ENCODE measurements at places on chromosomes 3 and 15. TPM values are rescaled to one million over a fixed set of nuclear protein-coding genes. Genes with fewer than 3 reads are reported as not detected.
A peak's percentile ranks its signal among the peaks of the same experiment; 100 is the strongest.

DNA sequence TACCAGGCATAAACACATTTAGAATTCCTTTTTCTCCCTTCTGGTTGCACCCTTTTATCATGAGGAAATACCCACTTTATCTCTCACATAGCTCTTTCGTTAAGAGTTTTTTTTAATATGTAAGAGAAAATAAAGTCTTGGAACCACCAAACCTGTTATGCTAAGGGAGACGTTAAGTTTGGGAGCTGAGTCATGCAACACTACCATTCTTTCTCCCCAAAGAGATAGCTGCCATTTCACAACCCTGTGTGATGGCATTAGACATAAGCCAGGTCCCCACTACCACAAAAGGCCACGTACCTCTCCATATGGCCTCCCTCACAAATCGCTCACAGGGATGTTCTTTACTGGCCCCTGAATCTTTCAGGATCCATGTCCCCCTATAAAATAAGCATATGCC lies 7.6 kb upstream of the NIPA1 start:
- H3K36me3 ChIP-seq = no peaks in the 10 kb centered on the region
- H3K4me3 ChIP-seq = no peak overlapping the region
- H3K27ac ChIP-seq = no peak overlapping the region

DNA sequence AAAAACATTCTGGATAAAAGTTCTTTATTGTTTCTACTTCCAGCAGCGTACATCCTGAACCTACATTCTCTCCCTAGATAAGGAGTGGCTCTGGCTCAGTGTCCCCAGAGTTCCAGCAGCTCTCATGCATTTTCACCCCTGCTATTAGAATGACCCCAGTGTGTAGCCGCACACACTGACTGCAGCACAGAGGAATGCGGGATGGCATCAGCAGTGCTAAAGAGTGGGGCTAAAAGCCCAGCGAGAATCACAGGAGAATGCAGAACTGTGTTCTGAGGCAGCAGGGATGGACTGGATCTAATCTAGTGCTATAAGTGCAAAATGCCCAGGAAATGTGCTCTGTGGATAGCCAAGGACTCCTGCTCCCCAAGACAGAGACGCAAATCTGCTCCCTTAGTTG lies 66.4 kb upstream of the TJP1 start:
- no peak for DNase-seq
- no peak overlapping the region for H3K4me3 ChIP-seq
- H3K4me1 ChIP-seq = peaks cover 44% of the 10 kb centered on the region
- H3K27me3 ChIP-seq = no peaks in the 10 kb centered on the region
- H3K36me3 ChIP-seq = no peaks in the 10 kb centered on the region

The SPSB4 gene
- 1.2 TPM for total RNA-seq

The SRP14 gene
- total RNA-seq = 235 TPM

- no peaks in the 10 kb centered on the region for H3K4me1 ChIP-seq
- H3K27ac ChIP-seq = no peak overlapping the region
- H3K36me3 ChIP-seq = no peaks in the 10 kb centered on the region
- H3K4me3 ChIP-seq = no peak overlapping the region
- no peak for DNase-seq
- peaks cover 1% of the 10 kb centered on the region for H3K27me3 ChIP-seq
These were observed 12.6 kb upstream of the COL8A1 start for GRCh38 chr3:99625643-99626416.

DNA sequence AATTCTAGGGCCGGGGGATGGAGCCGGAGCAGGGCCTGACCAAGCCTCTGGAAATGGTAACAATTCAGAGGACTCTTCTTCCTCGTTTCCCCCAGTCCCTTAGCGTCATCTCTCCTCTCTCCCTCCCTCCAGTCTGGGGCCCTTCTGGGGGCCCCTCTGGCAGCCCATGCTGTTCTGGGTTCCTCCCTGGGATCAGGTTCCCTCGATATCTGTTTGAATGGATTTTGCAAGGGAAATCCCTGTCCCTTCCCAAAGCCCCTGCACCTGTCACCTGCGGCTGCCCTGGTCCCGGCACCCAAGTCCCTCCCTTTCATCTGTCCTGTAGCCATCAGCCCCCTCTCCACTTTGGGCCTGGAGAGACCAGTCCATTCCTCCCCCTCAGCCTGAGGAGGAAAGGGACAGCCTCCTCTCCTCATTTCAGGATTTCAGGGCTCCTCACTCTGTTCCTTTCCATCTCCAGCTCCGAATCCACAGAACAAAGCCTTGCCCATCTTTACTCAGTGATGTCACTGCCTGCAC lies 1.7 kb upstream of the PLCB2 start:
- peaks cover 8% of the 10 kb centered on the region for H3K27me3 ChIP-seq
- no peaks in the 10 kb centered on the region for H3K36me3 ChIP-seq

GRCh38 chr3:69647511-69648110 lies 91.7 kb upstream of the MITF start:
- no peak overlapping the region for H3K27ac ChIP-seq
- H3K4me1 ChIP-seq = peaks cover 11% of the 10 kb centered on the region
- no peaks in the 10 kb centered on the region for H3K36me3 ChIP-seq
- H3K4me3 ChIP-seq = no peak overlapping the region

DNA sequence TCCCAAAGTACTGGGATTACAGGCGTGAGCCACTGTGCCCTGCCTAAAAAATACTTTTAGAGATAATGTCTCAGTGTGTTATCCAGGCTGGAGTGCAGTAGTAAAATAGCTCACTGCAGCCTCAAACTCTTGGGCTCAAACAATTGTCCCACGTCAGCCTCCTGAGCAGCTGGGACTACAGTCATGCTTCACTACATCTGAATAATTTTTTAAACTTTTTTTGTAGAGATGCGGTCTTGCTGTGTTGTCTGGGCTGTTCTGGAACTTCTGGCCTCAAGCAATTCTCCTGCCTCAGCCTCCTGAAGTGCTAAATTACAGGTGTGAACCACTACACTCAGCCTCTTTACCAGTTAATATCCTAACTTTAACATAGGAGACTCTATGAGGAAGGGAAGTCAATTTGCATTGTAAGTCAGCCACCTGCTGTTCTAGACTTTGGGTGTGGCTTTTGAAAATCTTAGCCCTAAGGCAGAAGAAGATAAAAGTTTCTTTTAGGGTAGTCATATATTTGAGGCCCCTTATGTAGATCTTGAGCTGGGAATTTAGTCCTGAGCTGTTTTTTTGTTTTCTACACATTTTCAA lies 78.2 kb upstream of the RASGRP1 start:
- no peak for DNase-seq
- H3K4me1 ChIP-seq = no peaks in the 10 kb centered on the region
- H3K27me3 ChIP-seq = no peaks in the 10 kb centered on the region
- no peak overlapping the region for H3K27ac ChIP-seq

GRCh38 chr3:45180051-45180450 lies 33.9 kb upstream of the CDCP1 start:
- no peak overlapping the region for H3K27ac ChIP-seq
- no peaks in the 10 kb centered on the region for H3K27me3 ChIP-seq
- no peak overlapping the region for H3K4me3 ChIP-seq
- H3K36me3 ChIP-seq = no peaks in the 10 kb centered on the region

GRCh38 chr15:51071578-51071977 lies 23.1 kb downstream of the TNFAIP8L3 start:
- H3K36me3 ChIP-seq = no peaks in the 10 kb centered on the region
- peaks cover 2% of the 10 kb centered on the region for H3K27me3 ChIP-seq
- H3K4me3 ChIP-seq = no peak overlapping the region

- no peaks in the 10 kb centered on the region for H3K27me3 ChIP-seq
- no peak overlapping the region for H3K4me3 ChIP-seq
- H3K4me1 ChIP-seq = no peaks in the 10 kb centered on the region
- no peaks in the 10 kb centered on the region for H3K36me3 ChIP-seq
These were observed 9.1 kb upstream of the DAZL start for GRCh38 chr3:16614033-16615031.

The SLC6A20 gene
- total RNA-seq = 0.21 TPM

The DOCK3 gene
- total RNA-seq = 1.3 TPM

DNA sequence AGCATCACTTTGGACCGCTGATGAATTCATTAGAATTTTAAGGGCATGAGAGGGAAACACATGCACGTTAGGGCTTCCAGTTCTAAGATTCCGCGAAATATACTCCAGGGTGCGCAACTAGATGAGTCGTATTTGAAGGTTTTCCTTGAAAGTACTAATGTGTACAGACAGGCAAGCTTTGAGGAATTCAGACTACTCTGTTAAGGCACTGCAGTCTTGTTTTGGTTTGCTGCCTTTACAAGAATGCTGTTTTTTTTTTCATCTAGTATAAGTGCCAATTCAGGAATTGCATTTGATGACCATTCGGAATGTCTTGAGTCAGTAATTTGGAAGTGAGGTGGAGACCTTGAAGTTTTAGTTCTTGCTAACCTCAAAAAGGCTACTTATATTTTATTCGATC lies 19.1 kb downstream of the TRNT1 start:
- DNase-seq = no peak
- H3K27me3 ChIP-seq = no peaks in the 10 kb centered on the region
- H3K27ac ChIP-seq = no peak overlapping the region
- peaks cover 19% of the 10 kb centered on the region for H3K36me3 ChIP-seq

The GRK7 gene
- total RNA-seq = 0.10 TPM

The KY gene
- not detected for total RNA-seq

- peaks cover 9% of the 10 kb centered on the region for H3K36me3 ChIP-seq
- peaks cover 12% of the 10 kb centered on the region for H3K27me3 ChIP-seq
- H3K4me1 ChIP-seq = peaks cover 70% of the 10 kb centered on the region
- no peak overlapping the region for H3K4me3 ChIP-seq
These were observed 28.6 kb downstream of the BMF start for GRCh38 chr15:40080104-40080503.

GRCh38 chr3:46699676-46700523 lies 1.3 kb upstream of the TMIE start:
- peaks cover 11% of the 10 kb centered on the region for H3K4me1 ChIP-seq
- H3K27me3 ChIP-seq = peaks cover 11% of the 10 kb centered on the region
- H3K4me3 ChIP-seq = no peak overlapping the region
- H3K27ac ChIP-seq = no peak overlapping the region

DNA sequence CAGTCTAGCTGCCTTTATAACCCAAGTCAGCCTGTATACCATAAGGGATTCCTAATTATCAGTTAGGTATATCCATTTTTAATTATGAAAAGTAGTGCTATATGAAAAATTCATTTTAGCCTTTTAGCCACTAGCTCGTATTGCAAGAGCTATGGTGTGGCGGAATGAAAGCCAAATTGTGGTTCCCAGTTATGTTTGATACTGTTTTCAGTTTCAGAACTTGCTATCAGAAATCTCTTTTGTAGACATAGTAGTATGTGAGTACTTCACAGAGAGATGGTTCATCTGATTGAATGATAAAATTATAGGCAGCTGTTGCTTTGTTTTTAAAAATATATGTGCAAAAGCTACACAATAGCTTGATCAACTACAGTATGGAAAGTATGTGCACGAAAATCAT lies 134.6 kb downstream of the SLC25A26 start:
- no peak overlapping the region for H3K27ac ChIP-seq
- H3K27me3 ChIP-seq = peaks cover 2% of the 10 kb centered on the region
- no peaks in the 10 kb centered on the region for H3K4me1 ChIP-seq
- no peak overlapping the region for H3K4me3 ChIP-seq
- DNase-seq = no peak

- DNase-seq = peak; percentile 2
- H3K27ac ChIP-seq = no peak overlapping the region
- H3K4me1 ChIP-seq = peaks cover 5% of the 10 kb centered on the region
- H3K36me3 ChIP-seq = no peaks in the 10 kb centered on the region
- peaks cover 3% of the 10 kb centered on the region for H3K27me3 ChIP-seq
These were observed 17.8 kb downstream of the MYL3 start for GRCh38 chr3:46845397-46845859.

The ALDH1A2 gene
- 2.6 TPM for total RNA-seq

The LEKR1 gene
- total RNA-seq = 0.18 TPM

- no peak overlapping the region for H3K27ac ChIP-seq
- no peaks in the 10 kb centered on the region for H3K4me1 ChIP-seq
- DNase-seq = no peak
- no peaks in the 10 kb centered on the region for H3K27me3 ChIP-seq
These were observed 198.9 kb downstream of the P3H2 start for GRCh38 chr3:189921770-189922169.

The ISLR gene
- 0.51 TPM for total RNA-seq

The ATP13A4 gene
- total RNA-seq = 0.49 TPM

The SOX2 gene
- total RNA-seq = 1.4 TPM

The NOX5 gene
- not detected for total RNA-seq

- no peak overlapping the region for H3K27ac ChIP-seq
- peaks cover 2% of the 10 kb centered on the region for H3K27me3 ChIP-seq
- H3K4me3 ChIP-seq = no peak overlapping the region
- no peaks in the 10 kb centered on the region for H3K36me3 ChIP-seq
- H3K4me1 ChIP-seq = peaks cover 9% of the 10 kb centered on the region
- DNase-seq = no peak
These were observed 340.1 kb downstream of the NAALADL2 start for GRCh38 chr3:175198991-175199783.

GRCh38 chr3:111932946-111933345 lies 45.9 kb upstream of the ABHD10 start:
- peaks cover 27% of the 10 kb centered on the region for H3K36me3 ChIP-seq
- no peaks in the 10 kb centered on the region for H3K27me3 ChIP-seq
- no peak overlapping the region for H3K4me3 ChIP-seq
- no peak for DNase-seq

DNA sequence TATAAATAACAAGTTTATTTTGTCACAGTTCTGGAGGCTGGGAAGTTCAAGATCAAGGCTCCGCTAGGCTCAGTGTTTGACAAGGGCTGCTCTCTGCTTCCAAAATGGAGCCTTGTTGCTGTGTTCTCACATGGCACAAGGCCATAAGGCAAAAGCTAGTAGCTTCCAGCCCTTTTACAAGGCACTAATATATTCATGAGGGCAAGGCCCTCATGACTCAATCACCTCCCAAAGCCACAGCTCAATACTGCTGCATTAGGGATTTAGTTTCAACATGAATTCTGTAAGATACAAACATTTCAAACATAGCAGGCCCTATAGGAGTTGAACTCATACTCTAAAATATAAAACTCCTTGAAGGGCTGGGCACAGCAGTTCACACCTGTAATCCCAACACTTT lies 30.2 kb downstream of the ZBTB11 start:
- H3K27me3 ChIP-seq = no peaks in the 10 kb centered on the region
- no peak overlapping the region for H3K4me3 ChIP-seq
- no peak for DNase-seq
- no peak overlapping the region for H3K27ac ChIP-seq
- no peaks in the 10 kb centered on the region for H3K4me1 ChIP-seq

DNA sequence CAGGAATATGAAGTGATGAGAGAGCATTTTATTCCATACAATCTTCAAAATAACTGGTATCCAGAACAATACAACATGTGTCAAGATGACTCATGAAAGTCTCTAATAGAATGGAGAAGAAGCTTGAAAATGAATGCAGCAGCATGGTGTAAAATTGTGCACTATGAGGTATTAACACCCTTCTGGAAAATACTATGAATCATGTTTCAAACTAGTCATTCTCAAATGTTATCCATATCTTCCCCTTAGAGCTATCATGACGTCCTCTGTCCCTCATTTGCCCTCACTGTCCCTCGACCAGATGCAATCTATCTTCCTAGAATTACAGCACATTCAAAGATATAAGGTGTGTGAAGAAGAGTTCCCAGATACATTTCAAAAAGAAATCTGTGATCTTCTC lies 198.2 kb downstream of the NECTIN3 start:
- no peaks in the 10 kb centered on the region for H3K27me3 ChIP-seq
- no peaks in the 10 kb centered on the region for H3K36me3 ChIP-seq
- no peak overlapping the region for H3K4me3 ChIP-seq

The FOXL2 gene
- total RNA-seq = 6.8 TPM

GRCh38 chr15:100306098-100306497 lies 35.7 kb downstream of the ADAMTS17 start:
- H3K36me3 ChIP-seq = no peaks in the 10 kb centered on the region
- no peaks in the 10 kb centered on the region for H3K4me1 ChIP-seq
- H3K4me3 ChIP-seq = no peak overlapping the region
- no peak overlapping the region for H3K27ac ChIP-seq
- H3K27me3 ChIP-seq = peaks cover 2% of the 10 kb centered on the region

All from endothelial cell (in vitro differentiated cells).